ENCODE measurements at places on chromosomes 16 and 17. TPM values are rescaled to one million over a fixed set of nuclear protein-coding genes. Genes with fewer than 3 reads are reported as not detected.

SKAP1 gene
- total RNA-seq, result not detected

SCARF1 gene
- 0.21 TPM for total RNA-seq

SERPINF2 gene
- 2.2 TPM for total RNA-seq

SETD6 gene
- 21.9 TPM for total RNA-seq

Data from tracheal epithelial cell (primary cell).